ENCODE measurements at places on chromosomes 6 and 20. TPM values are rescaled to one million over a fixed set of nuclear protein-coding genes. Genes with fewer than 3 reads are reported as not detected.

LHFPL5 gene
- total RNA-seq: not detected

MUCL3 gene
- total RNA-seq: 0.09 TPM

TPD52L1 gene
- 0.56 TPM for total RNA-seq

SLC16A10 gene
- 6.5 TPM for total RNA-seq

NMBR gene
- total RNA-seq: not detected

All from activated T-cell treated with anti-CD3 and anti-CD28 coated beads, Interleukin-2, amount 50 U/mL, for 72 hours (primary cell).